ENCODE measurements at places on chromosomes 12 and 14.

- DNase-seq: peak; percentile 34
Measured at GRCh38 chr12:28191051-28192048, 1.1 kb downstream of the CCDC91 start.

DNA sequence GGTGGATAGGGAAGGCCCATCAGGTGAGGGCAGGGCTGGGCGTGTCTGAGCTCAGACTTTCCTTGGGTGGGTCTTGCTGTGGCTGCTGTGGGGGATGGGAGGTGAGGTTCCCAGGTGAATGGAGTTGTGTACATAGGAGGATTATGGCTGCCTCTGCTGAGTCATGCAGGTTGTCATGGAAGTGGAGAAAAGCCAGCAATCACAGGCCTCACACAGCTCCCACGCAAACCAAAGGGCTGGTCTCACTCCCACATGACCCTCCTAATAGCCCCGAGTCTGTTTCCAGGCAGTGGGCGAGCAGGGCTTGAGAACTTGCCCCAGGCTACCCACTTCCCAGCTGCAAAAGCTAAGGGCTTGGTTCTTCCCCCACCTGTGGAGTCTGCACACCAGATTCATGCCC lies 149.5 kb downstream of the IPO8 start:
- no peak for DNase-seq

DNA sequence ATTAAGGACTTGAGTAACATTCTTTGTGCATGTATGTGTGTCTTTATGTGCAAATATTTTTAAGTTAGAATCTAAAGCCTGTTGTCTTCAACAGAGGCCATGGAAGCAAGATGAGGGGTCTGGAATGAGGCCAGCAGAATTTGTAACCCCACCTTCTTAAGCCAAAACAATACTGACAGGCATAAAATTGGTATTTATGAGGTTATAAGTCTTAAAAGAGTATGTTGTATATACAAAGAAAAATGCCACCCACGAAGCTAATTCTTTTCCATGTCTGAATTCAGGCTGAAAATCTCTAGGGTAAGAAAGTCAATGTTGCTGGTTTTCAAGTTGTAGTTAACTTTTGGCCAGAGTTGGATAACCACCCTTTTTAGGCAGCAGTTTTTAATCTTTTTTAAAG lies 86.2 kb upstream of the TMTC1 start:
- no peak for DNase-seq

DNA sequence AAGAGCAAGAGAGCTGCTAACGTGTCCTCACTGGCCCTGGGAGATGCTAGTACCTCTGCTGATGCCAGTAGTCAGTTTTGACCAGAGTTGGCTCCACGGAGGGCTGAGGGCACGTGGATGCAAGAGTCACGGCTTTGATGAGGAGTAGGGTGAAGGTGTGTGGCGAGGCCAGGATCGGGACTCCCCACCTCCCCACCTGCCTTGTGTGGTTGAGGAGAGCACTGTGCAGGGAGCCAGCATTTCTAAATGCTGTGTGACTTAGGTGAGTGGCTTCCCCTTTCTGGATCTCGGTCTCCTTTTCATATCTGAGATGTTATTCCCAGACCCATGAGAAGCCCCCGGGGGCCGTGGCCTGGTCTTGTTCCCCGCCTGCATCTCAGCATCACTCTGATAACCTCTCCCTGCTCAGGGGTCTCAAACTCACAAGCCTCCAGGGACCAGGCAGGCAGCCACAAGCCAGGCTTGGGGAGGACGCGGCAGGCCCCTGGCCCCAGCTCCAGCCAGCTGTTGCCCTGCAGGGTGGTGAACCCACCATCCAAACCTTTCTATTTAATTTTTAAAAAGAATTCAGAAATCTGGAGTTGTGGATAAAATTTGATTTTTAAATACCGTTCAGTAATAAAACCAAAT lies 32.1 kb downstream of the MVK start:
- no peak for DNase-seq

- no peak for DNase-seq
Measured at GRCh38 chr14:88576222-88576621, 13.4 kb downstream of the ZC3H14 start.

- DNase-seq: no peak
Measured at GRCh38 chr12:94401326-94401725, 58.3 kb downstream of the CEP83 start.

DNA sequence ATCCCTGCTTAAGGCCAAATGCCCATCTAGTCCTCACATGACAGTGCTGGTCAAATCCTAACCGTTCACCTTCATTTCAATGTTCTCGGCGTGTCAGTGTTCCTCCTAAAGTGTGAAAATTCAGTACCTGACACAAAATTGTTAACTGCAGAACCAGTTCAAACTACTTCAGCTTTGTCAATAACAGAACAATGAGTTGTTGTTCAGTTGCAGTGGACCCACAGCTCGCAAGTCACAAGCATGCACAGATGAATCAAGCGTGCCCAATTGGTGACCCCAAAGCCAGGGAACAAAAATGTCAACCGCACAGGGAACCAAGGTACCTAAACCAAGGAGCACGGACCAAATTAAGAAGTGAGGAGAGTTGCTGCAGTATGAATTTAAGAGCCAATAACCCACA lies 23.2 kb downstream of the NRDE2 start:
- DNase-seq: no peak

DNA sequence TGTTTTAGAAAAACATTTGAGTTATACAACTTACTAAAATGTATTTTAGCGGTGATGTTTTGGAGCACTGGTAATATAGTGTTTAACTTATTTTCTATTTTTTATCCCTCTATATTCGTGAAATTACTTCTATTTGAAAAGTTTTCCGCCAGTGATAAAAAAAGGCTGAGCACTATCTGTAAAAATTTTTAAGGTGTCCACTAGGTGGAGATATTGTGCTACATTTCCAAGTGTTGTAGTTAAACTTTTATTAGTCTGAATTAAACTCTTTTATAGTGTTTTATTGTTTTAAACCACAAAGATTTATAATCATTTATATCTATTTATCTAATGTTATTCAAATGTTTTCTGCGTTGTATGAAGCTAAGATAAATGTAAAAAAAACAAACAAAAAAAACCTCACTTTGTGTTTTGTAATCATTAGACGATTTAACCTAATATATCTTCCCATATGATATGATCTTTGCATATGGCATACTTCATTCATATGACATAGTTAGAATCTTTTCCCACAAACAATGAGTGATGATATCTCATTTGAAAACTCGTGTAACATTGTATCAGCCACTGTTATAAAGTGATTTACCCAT lies 11.8 kb downstream of the ALG10B start:
- DNase-seq: no peak

GRCh38 chr12:11681207-11681606 lies 31.7 kb downstream of the ETV6 start:
- no peak for DNase-seq
